Kidney capillary endothelial cell (primary cell): ENCODE measurements at places on chromosomes 12 and 14.

DNA sequence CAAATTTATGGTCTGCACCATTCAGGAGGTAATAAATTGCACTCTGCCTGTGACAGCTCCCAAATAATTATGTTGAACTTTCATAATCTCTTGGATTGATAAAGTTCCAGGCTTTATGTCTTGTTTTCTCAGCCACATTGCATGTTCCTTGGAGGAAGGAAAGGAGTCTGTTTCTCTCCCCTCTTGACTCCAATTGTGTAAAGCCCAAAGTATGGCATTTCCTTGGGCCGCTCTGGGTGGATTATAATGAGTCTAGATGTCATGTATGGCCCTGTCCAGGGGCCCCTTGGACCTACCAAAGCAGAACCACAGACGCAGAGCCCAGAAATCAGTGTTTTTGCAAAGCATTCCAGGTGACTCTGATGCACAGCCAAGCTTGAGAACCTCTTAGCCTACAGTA lies 160.8 kb downstream of the KSR2 start:
- no peak for DNase-seq

DNA sequence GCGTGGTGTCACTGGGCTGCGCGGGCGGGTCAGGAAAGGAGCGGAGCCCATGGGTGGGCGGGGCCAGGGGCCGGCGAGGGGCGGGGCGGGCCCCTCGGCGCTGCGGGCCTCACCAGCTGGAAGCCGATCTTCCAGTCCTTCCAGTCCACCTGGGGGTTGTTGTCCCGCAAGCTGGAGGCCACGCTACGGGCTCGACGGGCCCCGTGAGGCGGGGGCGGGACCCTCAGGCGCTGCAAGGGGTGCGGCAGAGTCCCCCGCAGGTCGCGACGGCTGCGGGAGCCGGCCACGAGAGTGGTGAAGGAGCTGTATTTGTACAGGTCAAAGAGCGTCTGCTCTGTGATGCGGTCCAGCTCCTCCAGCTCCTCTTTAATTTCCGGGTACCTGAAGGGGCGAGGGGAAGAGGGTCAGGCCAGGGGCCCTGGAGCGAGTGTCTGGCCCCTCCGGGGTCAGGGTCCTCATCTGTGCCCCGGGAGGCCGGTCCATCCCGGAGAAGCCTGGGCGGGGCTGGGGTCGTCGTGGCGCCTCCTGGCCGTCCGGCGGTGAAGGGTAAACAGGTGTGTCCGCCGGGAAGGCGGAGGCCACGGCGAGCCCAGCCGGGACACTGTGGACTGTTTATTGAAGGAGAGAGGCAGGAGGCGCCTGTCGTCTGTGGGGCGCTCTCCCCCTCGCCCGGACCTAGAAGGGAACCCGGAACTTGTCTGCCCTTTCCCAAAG lies 11.9 kb downstream of the SCNN1A start:
- peak; percentile 65 for DNase-seq

- peak; percentile 40 for DNase-seq
These were observed 498 bp downstream of the GPR132 start for GRCh38 chr14:105064721-105065143.

DNA sequence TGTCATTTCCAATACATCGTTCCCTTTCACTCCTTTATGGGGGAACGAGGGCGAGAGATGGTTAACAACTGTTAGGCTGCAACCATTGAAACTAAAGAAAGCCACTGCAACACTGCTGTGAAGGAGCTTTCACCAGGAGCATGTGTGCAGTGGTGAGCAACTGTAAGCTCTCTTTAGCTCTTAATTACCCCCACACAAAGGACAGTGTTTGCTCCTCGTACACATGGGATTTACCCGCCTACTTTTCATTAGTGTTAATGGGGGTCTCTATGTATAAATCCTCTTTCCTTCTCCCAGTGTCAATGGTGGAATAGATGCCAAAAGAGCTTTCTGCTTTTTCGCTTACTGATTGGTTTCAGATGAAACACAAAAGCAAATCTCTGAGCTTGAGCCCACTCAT lies 343.1 kb downstream of the FLRT2 start:
- DNase-seq: no peak

DNA sequence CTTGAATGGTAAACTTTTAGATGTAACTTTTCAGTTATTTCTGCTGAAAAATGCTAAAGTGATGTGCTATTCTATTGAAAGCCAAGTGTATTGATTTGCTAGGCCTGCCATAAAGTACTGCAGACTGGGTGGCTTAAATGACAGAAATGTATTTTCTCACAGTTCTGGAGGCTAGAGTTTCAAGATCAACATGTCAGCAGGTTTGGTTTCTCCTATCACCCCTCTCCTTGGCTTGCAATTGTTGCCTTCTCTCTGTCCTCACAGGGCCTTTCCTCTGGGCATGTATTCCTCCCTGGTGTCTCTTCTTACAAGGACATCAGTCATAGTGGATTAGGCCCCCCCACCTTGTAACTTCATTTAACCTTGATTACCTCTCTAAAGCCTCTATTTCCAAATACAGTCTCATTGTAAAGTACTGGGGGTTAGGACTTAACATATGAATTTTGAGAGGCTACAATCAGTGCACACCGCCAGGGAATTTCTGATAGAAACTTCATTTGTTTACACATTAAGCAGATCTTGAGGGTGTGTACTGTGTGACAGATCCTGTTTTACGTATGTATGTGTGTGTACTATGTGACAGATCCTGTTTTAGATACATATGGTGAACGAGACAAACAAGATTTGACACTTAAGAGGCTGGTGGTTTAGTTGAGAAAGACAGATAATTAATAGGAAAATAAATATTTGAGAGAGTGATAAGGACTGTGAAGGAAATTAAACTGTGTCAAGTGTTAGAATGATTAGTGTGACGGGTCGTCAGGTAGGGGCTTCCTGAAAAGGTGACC lies 49.5 kb downstream of the ADIPOR2 start:
- no peak for DNase-seq

- DNase-seq: no peak
These were observed 15.8 kb upstream of the RIOX1 start for GRCh38 chr14:73474952-73475351.
